Activated T-helper 1 cell treated with anti-CD3 and anti-CD28 coated beads, Interleukin-2, amount 50 U/mL, for 16 hours (primary cell): ENCODE measurements at places on chromosomes 7 and 10.

DNA sequence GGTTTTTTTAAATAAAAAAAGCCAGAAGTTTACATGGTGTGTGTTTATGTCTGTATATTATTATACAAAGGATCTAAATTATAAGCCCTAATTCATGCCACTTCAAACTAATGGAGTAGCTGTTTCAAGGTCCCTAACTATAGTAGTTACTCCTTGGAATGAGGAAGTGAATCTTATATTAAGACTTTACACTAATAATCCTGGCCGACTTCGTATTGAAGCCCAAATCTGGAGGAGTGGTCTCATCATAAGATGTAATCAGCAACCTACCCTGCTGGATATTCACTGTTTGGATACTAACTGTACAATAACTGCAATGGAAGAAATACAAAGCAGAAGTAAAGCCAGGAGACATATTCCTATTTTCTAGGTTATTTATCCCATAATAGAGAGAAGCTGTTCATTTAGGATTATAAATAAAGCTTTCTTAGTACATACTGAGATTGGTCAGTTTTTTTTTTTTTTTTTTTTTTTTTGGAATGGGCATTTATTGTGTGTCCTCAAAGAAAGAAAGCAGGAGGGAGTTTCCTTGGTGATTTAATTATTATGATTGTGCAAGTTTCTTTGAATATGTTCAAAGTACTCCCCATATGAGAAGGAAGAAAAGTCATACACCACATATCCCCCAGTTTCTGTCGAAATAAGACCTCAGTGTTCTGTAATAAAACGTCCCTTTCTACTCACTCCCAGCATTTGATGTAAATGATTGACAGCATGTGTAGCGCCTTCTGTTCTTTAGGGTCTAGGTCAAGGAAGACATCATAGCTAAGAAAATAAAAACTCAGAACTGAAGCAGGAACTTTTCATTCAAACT is 397.8 kb downstream of the EXOC4 start:
- no peak for DNase-seq

- no peak for DNase-seq
Measured at GRCh38 chr10:110420401-110421193, 77.1 kb upstream of the DUSP5 start.

GRCh38 chr7:147432576-147432975 is 1158.0 kb upstream of the C7orf33 start:
- no peak for DNase-seq

- DNase-seq: no peak
Measured at GRCh38 chr7:101185258-101185839, 5.3 kb upstream of the NAT16 start.

DNA sequence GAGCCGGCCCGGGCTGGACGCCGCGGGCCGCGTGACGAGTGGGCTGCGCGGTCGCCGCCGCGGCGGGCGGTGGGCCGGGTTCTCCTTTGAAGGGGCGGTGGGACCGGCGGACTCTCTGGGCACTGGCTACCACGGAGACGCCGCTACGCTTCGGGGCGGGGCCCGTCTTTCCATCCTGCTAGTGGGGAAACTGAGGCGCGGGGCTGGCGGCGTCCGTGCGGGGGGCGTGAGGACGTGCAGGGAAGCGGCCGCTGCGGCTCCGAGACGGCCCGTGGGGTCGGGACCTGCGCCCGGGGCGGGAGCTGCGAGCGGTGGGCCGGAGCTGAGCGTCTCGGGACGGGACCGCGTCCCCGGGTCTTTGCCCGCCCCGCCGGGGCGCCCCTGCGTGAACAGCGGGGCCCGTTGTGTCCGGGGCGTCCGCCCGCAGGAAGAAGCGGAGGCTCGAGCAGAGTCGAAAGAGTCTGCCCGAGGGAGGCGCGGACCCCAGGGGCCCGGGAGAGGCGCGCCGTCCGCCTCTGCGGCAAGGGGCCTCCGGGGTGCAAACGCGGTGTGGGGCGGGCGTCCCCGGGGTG is 548 bp upstream of the BNIP3 start:
- no peak for DNase-seq

GRCh38 chr10:102475451-102476040 is 24.2 kb upstream of the C10orf95 start:
- DNase-seq: no peak

GRCh38 chr10:79927111-79927828 is 21.6 kb downstream of the SFTPD start:
- DNase-seq: no peak

DNA sequence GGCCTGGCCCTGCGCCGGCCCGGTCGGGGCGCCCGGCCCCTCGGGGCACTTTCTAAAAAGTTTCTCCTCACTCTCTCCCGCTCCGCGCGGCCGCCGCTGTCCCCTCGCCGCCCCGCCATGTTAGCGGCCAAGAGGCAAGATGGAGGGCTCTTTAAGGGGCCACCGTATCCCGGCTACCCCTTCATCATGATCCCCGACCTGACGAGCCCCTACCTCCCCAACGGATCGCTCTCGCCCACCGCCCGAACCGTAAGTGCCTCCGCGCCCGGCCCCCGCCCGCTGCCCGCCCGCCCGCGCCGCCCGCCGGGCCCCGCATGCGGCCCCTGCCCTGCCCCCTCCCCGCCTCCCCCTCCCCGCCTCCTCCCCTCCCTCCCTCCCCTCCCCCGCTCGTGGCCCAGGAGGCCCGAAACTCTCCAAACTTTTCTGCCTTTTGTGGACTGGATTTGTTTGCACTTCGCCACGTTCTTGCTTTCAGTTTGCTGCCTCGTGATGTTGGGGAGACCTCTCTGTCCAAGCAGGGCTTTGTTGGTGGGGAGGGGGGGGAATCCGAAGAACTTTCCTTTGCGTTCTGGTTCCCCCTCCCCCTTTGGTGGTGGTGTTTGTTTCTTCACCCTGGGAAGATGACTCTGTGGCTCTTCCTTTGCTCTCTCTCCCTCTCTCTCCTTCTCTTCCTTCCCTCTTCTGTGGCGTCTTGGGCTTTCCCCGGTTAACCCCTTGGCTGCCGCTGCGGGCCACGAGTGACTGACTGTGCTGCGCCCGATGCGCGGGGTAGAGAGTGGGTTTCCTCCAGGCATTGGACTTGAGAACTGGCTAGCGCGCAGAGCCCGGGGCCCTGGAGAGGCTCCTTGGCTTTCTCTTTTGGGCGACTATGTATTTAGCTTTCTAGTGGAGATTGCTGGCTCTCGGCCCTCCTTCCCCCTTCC is 1.6 kb downstream of the TCF7L2 start:
- no peak for DNase-seq

- no peak for DNase-seq
Measured at GRCh38 chr10:7561216-7561893, 105.4 kb downstream of the ITIH5 start.

GRCh38 chr7:87474533-87475358 is 734 bp downstream of the ABCB4 start:
- no peak for DNase-seq

GRCh38 chr10:26837139-26837538 is 23.6 kb downstream of the ABI1 start:
- DNase-seq: no peak

- no peak for DNase-seq
Measured at GRCh38 chr10:122553341-122553740, 7.2 kb upstream of the DMBT1 start.

GRCh38 chr7:143485094-143485493 is 7.4 kb downstream of the TAS2R41 start:
- no peak for DNase-seq

DNA sequence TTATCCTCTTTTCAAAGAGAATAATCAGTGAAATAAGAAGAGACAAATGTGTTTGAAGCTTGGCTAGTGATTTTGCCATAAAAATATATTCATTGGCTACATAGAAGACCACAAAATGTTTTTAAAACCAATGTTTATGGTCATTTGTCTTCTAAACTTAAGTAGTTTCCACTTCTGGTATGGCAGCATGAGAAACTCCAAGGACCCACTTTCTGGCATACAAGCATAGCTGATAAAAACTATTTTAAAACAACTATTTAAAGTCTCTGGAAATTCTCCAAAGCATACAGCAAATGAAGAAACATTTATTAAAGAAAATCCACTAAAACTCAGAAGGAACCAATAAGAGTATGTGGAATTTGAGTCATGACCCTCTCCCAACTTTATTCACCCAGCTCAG is 89.2 kb upstream of the TOMM7 start:
- no peak for DNase-seq

DNA sequence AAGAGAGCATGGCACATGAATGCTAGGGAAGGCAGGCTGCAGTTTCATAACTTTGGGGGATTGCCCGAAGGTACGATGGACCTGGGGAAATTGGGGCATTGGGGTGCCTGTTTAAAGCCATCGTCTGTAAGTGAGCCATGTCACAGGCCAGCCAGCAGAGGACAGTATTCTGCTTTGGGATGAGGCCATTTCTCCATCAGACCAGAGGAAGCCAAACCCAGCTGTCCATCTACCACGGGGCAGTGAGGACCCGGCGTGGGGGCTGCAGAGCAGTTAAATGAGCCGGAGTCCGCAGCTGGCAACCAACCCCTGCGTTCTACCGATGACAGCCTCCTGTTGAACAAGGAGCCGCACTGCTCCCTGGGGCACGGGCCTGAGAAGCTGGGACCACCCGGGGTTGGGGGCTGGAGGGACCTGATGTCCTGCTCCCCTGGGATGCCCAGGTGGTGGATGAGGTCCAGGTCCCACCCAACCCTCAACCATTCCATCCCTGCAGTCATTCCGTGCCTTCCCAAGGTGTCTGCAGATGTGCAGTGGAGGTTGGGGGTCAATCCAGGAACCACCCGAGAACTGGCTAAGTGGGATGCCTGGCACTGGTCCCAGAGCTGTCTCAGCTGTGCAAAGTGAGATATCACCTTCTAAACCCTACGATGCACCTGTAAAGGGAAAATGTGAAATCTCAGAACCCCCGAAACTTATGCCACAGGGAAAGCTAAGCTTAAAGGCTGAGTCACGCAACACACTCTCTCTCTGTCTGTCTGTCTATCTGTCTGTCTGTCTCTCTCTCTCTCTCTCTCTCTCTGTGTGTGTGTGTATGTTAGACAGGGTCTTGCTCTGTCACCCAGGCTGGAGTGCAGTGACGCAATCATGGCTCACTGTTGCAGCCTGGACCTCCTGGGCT is 12.1 kb upstream of the RHBDD2 start:
- no peak for DNase-seq

DNA sequence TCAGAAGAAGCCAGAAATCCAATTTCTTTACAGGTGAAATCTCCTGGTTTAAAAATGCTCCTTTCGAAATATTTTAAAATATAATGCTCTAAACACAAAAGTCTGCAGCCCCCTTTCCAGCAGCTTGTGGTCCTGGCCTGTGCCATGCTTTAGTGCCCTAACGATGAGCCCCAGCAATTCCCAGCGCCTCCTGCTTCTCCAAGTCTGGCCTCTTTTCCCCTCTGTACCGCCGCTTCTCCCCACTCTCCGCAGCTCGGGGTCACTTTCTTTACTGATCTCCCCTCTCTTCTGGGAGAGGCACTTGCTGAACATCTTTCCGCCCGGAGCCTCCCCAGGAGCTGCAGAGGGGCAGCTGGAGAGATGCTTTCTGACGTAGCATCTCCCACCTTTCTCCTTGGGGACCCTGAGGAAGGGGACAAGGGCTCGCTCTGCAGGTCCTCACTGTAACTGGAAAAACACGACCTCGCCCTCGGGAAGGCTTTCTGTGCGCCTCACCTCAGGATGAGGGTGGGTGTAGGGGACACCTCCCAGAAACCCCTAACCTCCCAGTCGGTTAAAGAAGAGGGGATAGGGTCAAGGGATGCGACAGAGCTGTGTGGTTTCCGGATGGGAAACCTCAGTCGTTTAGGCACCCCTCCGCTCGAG is 565 bp upstream of the INA start:
- DNase-seq: no peak

GRCh38 chr7:73615886-73616285 is 8.4 kb downstream of the MLXIPL start:
- no peak for DNase-seq

DNA sequence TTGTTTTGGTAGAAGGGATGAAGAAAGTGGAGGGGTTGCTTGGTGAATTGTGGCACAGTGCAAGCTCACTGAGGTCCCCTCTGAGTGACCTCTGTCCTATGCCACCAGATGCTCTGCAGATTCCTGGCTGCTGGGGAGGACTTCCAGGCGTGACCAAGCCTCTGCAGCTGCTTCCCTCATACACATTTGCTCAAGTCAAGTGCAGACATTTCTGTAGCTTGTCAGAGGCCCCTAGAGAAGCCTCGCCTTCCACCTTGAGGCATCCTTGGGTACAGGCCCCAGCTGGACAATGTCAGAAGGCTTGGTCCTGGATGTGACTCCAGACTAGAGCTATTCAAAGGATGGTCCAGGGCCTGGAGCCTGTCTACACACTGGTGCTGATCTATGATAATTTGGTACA is 464.2 kb downstream of the PLXNA4 start:
- DNase-seq: no peak

DNA sequence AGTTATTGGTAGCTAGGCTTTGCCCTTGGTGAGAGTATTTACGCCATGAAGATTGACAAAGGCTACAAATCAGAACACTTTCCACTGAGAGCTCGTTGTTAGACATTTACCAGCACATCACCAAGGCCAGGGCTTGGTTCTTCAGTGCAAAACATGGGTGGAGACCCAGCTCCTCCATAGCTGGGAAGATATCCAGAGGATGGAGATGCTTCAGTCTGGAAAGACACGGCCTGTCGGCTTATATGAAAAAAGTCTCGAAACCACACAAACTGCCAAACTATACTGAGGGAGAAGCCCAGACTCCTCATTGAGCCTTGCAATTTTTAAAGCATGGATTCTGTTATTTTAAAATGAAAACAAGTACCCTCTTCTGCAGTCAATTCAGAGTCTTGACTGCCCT is 83.4 kb upstream of the ANLN start:
- no peak for DNase-seq

DNA sequence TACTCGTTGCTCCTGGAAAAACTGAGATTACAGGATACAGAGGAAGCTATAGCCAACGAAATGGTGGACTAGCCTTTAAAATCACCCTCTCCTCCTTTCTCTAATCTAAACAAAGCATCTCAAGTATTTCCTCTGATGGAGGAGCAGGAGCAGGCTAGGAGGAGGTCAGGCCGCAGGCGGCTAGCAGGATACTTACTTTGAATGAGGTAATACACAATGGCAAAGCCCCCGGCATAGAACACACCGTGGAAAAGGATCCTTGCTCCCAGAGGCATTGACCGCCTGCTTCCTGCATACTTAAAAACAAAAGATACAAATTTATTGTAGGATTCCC is 64.4 kb downstream of the STK17A start:
- DNase-seq: no peak

- no peak for DNase-seq
Measured at GRCh38 chr10:110576220-110576619, 8.7 kb downstream of the SMC3 start.

DNA sequence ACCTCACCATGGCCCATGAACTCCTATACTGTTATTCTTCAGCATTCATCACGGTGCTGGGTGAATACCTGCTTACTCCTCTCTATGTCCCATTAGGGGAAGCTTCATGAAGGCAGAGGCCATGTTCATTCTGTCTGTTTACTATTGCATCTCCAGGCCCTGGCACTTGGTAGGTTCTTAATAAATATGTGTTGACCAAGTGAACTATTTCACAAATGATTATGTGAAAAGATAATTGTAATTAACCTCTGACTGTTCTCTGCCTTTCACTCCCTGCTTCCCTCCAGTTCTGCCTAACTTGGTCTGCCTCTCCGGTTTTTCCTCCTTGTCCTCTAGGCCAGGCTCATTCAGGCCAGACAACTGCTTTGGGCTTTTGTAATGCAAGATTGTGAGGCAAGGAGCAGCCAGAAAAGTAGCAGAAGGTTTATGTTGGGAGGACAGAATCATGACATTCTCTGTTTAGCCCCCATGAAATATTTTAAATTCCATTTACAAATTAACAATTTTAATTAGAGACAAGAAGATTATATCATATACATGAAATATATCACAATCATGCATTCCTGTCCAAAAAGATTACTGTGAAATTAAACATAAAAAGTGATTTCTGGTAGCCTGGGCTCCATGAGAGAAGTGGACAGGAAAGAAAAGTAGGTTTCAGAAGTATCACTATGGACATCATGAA is 42.1 kb upstream of the PLXNA4 start:
- no peak for DNase-seq

- peak; percentile 74 for DNase-seq
Measured at GRCh38 chr7:100088621-100089457, at the start of gene COPS6. TSS of gene COPS6 (plus strand) at chr7:100088969. CDS start at chr7:100088991, 22 bp downstream.
